Naive thymus-derived CD4-positive, alpha-beta T cell (primary cell): ENCODE measurements at places on chromosomes 2 and 18. TPM values are rescaled to one million over a fixed set of nuclear protein-coding genes. Genes with fewer than 3 reads are reported as not detected.

LHCGR gene
- polyA plus RNA-seq, result not detected

DNA sequence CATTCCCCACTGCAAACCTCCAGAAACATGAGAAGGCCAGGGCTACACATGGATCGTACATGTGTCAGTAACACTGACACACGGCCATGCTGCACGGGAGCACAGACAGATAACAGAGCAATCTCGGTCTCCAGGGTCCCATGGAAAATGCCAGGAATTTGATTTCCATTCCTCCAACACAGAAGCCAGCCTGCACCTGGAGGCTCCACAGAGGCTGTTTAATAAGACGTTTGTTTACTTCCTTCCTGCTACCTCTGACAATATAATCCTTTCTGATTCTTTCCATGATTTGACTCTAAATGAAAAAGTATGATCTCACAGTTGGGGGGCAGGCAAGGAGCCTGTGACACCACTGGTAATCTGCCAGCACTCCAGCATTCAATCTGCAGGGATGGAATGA lies 210.9 kb upstream of the DDX18 start:
- no peak overlapping the region for H3K27ac ChIP-seq
- no peaks in the 10 kb centered on the region for H3K4me1 ChIP-seq
- no peak overlapping the region for H3K4me3 ChIP-seq
- DNase-seq, result no peak
- H3K36me3 ChIP-seq, result no peaks in the 10 kb centered on the region

DNA sequence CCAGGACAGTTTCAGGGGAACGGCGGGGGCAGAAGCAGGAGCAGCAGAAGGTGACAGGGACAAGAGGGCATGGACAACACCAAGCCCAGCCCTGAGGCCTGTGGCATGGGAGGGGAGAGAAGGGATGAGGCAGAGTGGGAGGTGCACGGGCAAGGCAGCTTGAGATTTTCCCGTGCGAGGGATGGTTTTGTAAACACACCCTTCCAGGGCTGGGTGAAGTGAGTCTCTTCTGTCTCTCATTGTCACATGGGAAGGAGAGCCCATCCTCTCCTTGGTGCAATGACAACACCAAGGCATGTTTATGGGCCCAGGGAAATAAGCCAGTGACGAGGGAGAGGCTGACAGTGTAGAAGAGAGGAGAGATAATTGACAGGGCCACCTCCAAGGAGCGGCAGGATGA lies 69.6 kb upstream of the RIOK3 start:
- H3K27ac ChIP-seq, result no peak overlapping the region
- no peaks in the 10 kb centered on the region for H3K36me3 ChIP-seq
- no peak overlapping the region for H3K4me3 ChIP-seq
- DNase-seq, result no peak
- peaks cover 14% of the 10 kb centered on the region for H3K4me1 ChIP-seq

DNA sequence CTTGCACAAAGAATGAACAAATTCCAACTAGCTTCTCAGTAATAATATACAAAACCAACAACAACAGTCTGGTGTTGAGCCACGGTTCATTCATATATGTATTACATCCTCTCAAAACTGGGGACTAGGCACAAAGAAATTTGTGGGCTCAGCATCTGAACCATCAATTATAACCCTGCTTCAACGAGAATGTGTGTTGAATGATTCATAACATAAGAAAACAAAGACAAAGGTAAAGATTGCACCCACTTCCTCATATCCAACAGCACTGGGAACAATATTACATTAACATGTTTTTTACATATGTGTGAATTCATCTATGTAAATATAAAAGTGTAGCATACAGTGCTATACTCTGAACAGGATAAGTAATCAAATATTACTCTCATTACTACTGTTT lies 144.8 kb downstream of the CDH2 start:
- H3K27ac ChIP-seq, result no peak overlapping the region
- H3K27me3 ChIP-seq, result no peaks in the 10 kb centered on the region
- no peaks in the 10 kb centered on the region for H3K36me3 ChIP-seq
- H3K4me1 ChIP-seq, result no peaks in the 10 kb centered on the region

DNA sequence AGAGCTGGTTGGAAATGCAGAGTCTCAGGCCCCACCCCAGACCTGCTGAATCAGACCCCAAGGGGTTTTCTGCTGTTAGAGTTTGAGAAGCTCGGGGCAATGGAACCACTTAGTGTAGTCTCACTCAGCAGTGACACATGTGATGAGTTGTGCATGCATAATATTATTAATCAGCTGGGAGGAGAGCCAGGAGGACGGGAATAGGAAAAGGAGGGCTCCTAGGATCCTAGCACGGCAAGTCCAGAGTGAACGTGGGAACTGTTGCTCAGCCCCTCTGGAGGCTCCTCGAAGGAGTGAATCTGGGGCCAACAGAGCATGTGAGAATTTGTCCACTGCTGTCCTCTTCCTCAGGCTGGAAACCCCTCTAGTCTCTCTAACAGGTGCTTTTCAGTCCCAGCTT lies 87.1 kb downstream of the HS1BP3 start:
- no peaks in the 10 kb centered on the region for H3K36me3 ChIP-seq
- no peak for DNase-seq
- H3K27me3 ChIP-seq, result no peaks in the 10 kb centered on the region
- no peaks in the 10 kb centered on the region for H3K4me1 ChIP-seq
- no peak overlapping the region for H3K4me3 ChIP-seq

DNA sequence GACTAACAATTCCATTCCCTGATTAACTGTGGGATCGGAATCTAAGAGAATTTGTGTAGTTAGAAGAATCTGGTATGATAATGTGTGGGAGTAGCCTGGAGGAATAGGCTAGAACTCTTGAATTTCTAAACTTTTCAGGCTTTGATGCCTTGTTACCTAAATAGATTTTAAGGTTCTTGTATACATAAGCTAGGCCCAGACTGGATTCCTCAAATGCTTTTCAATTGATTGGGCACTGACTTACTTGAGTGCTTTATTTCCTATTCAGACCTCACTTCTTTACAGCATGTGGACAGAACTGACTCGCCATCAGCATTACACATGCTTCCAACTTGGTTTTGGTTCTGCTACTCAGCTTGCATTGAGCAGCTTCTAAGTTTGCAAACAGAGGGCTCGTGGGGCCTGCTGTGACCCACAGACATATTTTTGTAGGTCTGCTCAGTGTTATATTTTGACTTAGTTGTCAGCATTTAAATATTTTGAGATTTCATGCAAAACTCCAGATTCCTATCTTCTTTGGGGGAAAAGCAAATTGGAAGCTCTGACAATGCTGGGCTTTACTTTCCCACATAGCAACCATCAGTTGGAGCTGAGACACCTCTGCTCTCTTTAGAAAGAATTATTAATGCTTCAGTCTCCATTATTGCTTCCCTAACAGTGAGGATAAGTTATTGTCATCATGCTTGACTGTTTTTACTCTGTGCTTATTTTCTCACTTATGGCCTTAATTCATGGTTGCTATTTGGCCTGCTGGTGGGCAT lies 5.7 kb downstream of the PARD3B start:
- H3K4me3 ChIP-seq, result no peak overlapping the region
- no peak for DNase-seq
- no peaks in the 10 kb centered on the region for H3K36me3 ChIP-seq

- DNase-seq, result no peak
- H3K27me3 ChIP-seq, result no peaks in the 10 kb centered on the region
- H3K27ac ChIP-seq, result no peak overlapping the region
These were observed 486.4 kb upstream of the SPRED2 start for GRCh38 chr2:65918760-65919187.

GRCh38 chr2:10654069-10654468 lies 35.7 kb downstream of the NOL10 start:
- H3K4me3 ChIP-seq, result no peak overlapping the region
- no peak overlapping the region for H3K27ac ChIP-seq
- H3K36me3 ChIP-seq, result peaks cover 72% of the 10 kb centered on the region
- no peaks in the 10 kb centered on the region for H3K27me3 ChIP-seq
- no peak for DNase-seq

DNA sequence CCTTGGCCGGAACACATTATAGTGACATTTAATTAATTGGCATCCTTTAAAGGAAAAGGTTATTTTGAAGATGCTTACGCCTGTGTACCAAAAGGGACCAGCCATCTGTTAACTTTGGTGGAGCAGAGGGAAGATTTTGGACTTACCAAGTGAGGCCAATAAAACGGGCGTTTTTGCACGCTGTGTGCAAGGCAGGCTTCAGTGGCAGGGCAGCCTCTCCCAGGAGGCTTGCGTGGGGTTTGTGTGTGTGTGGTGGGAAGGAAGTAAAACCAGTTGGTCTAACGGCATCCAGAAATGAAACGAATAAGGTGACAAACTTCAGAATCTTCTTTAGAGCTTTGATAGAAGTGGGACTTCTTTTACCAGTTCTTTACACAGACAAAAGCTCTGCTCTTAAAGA lies 191.7 kb downstream of the PRKCE start:
- H3K27ac ChIP-seq, result no peak overlapping the region
- DNase-seq, result no peak
- H3K27me3 ChIP-seq, result no peaks in the 10 kb centered on the region
- H3K4me3 ChIP-seq, result no peak overlapping the region

DNA sequence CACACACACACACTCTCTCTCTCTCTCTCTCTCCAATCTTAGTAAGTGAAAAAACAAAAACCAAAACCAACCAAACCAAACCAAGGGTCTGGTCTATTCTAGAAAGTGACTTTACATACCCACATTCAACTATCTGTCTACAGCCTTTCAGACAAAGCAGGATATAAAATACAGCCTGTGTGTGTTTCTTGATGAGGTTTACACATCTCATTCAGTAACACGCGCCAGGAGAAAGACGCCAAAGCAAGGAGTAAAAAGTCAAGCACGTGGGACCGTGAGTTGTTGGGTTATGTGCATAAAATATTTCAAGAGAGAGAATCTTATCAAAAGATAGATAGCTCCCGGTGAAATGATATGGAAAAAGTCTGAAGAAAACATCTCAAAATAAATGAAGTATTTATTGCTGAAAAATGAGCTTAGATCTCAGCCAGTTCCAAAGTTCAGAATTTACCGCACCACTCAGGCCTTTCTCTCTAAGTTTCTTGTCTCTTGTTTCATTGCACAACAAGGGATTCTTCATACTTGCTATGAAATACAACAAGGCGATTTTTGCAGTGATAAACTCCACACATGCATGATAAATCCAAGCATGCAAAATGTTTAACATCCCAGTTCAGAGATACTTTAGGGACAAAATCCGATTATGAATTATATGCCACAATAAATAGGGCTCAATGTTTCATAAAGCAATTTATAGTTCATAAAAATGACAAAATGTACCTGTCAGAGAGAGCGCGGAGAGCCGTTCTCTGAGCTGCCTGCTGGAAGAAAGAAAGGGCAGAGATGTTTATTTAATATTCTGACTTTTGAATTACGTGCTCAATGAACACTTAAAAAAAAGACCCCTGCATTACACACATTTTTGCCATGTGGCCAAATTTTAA lies 159.3 kb upstream of the REV1 start:
- no peak overlapping the region for H3K27ac ChIP-seq
- no peaks in the 10 kb centered on the region for H3K4me1 ChIP-seq
- H3K36me3 ChIP-seq, result no peaks in the 10 kb centered on the region
- H3K4me3 ChIP-seq, result no peak overlapping the region
- no peak for DNase-seq
- no peaks in the 10 kb centered on the region for H3K27me3 ChIP-seq

- peaks cover 6% of the 10 kb centered on the region for H3K27me3 ChIP-seq
- no peak overlapping the region for H3K27ac ChIP-seq
- H3K4me3 ChIP-seq, result no peak overlapping the region
- peak; percentile 10 for DNase-seq
- H3K4me1 ChIP-seq, result no peaks in the 10 kb centered on the region
These were observed 253.8 kb downstream of the TGIF1 start for GRCh38 chr18:3703732-3704176.
